Glutamatergic neuron (in vitro differentiated cells): ENCODE measurements at places on chromosomes 5 and 9.

DNA sequence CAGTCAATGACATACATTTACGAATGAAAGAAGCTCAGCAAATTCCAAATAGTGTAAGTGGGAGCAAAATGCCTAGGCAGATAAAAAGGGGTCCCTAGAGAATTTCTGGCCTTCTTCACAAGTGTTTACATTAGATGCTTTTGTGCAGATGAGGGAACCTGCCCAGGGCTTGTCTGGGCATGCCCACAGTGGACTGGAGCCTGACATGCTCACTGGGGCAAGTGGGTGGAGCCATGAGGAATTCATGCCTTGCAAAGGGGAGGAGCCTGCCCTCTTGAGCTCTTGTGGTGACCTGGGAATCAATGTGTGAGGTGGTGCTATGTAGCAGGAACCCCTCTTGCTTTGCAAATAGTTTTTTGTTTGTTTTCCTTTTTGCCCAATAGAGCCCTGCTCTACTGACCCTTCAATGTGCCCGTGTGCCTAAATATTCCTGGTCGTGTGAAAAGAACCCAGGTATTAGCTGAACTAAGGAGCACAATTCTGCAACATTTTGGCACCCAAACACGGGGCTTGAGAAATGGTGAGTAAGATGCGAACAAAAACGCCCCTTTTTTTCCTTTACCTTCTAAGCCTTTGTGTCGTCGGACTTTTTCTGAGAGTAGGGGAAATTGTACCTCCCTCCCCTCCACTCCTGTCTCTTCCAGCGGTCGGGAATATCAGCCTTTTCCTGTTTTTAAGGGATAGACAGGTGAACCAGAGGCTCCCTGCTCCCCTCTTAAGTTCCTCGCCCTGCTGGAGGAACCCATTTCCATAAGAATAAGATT is 433.8 kb upstream of the CDH9 start:
- peaks cover 14% of the 10 kb centered on the region for H3K27me3 ChIP-seq
- peak; percentile 92 for DNase-seq
- peak overlapping the region; percentile 97 for H3K4me3 ChIP-seq
- peak overlapping the region; percentile 99 for H3K27ac ChIP-seq

DNA sequence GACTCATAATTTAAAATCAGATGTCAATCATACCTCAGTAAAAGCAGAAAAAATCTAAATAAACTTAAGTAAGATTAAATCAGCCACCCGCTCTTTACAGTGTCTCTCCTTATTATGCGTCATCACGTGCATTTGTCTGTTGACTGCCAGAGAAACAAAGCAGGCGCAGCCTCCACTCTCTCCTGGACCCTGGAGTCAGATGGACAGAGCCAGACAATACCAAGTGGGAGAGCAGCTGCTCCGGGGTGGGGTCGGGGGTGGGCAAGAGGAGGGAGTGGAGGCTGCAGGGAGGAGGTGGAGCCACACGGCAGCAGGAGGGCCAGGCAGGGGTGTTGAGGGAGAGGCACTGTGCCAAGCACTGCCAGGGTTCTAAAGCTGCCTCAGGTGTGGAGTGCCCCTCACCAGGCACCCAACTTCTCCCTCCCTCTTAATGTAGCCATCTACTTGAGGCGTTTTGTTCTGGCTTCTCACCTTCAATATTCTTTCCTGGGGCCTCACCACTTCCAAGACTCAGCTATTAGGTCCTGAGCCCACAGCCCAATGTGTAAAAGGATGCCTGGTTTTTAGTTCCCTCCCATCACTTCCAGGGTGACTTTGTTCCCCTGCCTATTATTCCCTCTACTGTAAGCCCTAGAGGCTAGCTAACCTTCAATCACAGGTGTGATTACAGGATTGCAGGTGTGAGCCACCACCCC is 96.3 kb downstream of the GLDC start:
- peaks cover 3% of the 10 kb centered on the region for H3K27me3 ChIP-seq
- peak; percentile 49 for DNase-seq
- H3K27ac ChIP-seq, result peak overlapping the region; percentile 92
- peaks cover 15% of the 10 kb centered on the region for H3K4me1 ChIP-seq
- H3K4me3 ChIP-seq, result peak overlapping the region; percentile 33
- H3K36me3 ChIP-seq, result no peaks in the 10 kb centered on the region

DNA sequence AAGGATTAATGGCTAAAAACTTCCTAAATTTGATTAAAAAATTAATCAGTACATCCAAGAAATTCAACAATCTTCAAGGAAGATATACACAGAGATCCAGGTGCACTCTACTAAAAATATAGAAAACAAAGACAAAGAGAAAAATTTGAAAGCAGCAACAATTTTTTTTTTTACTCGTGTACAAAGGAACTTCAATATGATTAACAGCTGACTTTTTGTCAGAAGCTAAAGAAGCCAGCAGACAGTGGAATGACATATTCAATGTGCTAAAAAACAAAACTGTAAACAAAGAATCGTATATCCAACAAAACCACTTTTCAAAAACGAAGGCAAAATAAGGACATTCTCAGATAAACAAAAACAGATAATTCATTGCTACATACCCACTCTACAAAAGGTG is 234.6 kb downstream of the FSTL4 start:
- no peaks in the 10 kb centered on the region for H3K4me1 ChIP-seq
- H3K36me3 ChIP-seq, result peaks cover 23% of the 10 kb centered on the region
- H3K4me3 ChIP-seq, result no peak overlapping the region
- DNase-seq, result no peak
- peaks cover 3% of the 10 kb centered on the region for H3K27me3 ChIP-seq
- H3K27ac ChIP-seq, result no peak overlapping the region

DNA sequence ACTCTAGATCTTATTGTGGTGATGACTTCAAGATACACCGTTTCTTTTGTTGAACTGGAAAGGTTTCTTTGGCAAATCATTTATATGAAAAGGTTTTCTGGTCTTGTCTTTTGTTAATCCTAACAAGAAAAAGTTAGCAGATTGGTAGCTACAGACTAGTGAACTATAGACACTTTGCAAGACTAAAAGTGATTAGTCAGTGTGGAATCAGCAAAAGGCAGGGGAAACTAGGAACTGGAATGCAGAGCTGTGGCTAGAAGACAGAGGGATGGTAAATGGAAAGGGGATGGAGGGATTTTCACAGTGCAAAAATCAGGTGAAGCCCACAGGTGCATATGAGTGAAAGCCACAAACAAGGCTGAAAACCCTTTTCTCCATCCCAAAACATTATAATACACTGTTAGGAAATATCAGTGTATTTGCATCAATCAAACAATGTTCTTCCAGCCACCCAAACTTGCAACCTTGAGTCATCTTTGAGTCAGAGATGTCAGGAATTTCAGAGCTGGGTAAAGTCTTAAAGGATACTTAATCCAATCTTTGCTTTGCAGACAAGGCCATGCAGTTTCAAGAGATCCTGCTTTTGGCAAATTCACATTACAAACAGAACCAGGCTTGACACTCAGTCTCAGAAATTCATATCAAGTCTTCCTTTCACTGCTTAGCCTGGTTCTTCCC is 52.7 kb downstream of the PLK2 start:
- no peak for DNase-seq
- H3K4me3 ChIP-seq, result no peak overlapping the region
- H3K4me1 ChIP-seq, result no peaks in the 10 kb centered on the region
- no peaks in the 10 kb centered on the region for H3K36me3 ChIP-seq
- no peaks in the 10 kb centered on the region for H3K27me3 ChIP-seq

GRCh38 chr9:4141296-4141695 is 158.6 kb downstream of the GLIS3 start:
- H3K27me3 ChIP-seq, result no peaks in the 10 kb centered on the region
- H3K4me3 ChIP-seq, result no peak overlapping the region
- no peaks in the 10 kb centered on the region for H3K36me3 ChIP-seq

DNA sequence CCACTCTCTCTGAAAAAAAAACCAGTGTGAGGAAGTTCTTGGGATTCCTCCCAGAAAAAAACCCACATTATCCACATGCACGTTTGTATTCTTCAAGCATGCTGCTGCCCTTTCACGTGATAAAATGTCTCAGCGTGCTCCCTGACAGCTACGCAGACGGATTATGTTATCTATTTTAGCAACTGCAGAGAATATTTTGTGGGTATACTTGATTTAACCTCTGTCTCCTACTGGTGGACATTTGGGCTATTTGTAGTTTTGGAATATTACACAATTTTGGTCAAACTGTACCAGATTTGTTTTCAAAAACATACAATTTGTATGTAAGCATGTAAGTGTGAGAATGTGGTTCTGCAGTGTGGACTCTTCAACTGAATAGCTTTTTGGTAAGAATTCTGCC is 10.7 kb downstream of the PRRC2B start:
- H3K4me3 ChIP-seq, result peak overlapping the region; percentile 81
- H3K27me3 ChIP-seq, result peaks cover 3% of the 10 kb centered on the region
- DNase-seq, result no peak
- H3K27ac ChIP-seq, result peak overlapping the region; percentile 98
- H3K4me1 ChIP-seq, result peaks cover 69% of the 10 kb centered on the region

DNA sequence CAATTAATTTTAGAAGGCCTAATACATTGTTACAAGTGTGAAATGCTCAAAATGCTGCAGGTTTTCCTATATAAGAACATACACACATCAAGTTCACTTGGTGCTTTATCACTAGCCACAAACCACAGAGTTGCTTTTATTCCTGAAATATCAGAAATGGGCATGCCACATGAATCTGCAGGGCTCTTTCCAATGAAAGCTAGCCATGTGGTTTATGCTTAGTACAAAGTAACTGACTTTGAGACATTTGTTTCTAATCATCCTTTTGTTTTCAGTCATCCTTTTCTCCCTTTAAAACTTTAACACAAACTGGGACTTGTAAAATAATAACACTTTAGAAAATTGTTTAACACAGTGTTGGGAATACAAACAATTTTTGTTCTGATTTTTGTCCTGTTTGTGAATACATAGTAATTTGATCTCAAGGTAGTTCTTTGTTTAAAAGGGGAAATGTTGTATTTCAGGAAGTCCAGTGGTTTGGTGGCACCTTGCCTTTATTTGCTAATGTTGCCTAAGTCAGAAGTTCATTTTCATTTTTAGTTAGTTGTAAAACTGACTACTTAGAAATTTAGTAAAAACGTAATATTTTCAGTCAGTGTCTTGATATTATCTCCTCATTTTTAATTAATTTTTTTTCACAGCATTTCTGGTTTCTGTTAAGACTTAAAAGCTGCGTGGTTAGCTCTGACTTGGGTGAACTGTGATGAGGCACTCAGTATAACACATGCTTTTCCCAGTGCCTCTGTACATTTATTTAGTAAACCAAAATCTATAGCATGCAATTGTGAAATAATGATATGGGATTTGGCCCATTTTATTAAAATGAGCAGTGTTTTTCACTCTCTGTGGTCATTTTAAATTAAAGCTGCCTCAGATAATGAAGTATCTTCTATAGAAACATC is 18.6 kb downstream of the PRDM6 start:
- H3K27ac ChIP-seq, result no peak overlapping the region
- no peaks in the 10 kb centered on the region for H3K27me3 ChIP-seq
- peaks cover 4% of the 10 kb centered on the region for H3K4me1 ChIP-seq
- no peaks in the 10 kb centered on the region for H3K36me3 ChIP-seq

DNA sequence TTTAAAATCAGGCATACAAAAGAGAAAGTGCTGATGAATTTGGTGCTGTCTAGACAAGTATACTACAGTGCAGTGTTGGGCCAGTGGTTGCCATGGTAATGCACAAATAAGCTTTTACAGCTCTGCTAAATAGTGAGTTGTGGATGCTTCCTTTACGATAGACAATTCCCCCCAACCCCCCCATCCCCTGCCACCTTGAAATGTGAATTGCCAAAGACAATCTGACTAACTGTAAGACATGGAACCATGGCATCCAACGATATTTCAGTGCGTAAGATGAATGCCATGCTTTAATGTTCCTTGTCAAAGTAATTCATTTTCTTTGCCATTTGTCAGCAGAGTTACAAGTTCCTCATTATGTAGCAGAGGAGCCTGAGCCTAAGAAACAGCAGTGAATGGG is 91.5 kb upstream of the NREP start:
- H3K27me3 ChIP-seq, result no peaks in the 10 kb centered on the region
- no peak overlapping the region for H3K4me3 ChIP-seq
- H3K4me1 ChIP-seq, result no peaks in the 10 kb centered on the region
- no peak overlapping the region for H3K27ac ChIP-seq
- DNase-seq, result no peak
- H3K36me3 ChIP-seq, result no peaks in the 10 kb centered on the region

DNA sequence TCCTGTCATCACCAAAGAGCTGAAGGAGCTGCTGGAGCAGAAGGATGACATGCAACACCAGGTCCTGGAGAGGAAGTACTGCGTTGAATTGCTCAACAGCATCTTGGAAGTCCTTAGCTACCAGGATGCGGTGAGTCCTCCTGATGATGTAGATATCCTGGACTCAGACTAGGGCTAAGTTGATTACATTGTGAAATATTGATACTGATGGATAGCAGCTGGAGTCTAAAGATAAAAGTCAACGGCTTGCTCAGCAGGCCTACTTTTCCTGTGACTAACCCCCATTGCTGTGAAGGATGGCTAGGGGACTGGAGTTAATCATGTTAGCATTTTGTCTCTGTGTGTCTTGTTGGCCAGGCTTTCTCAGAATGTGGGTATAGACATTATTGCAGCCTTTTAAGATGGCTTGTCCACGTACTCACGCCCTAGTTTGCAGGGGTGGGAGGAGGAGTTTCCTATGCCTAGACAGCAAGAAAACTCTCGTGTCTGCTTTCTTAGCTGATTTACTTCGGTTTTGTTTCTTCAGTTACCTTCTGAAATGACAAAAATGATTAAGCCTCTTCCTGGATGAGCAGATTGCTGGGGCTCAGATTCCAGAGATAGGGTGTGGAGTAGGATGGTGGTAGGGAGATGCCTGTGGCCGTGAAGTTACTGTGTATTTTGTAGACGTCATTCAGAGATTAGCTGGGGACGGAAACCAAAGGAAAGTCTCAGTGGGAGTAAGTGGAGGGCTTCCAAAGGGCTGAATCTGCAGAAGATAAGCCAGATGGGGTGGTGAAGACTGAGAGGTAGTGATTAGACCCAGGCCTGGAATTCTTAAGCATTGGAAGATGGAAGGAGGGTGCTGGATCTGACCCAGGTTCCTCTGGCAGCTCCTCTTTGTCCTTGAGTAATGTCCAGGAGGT is 166.3 kb downstream of the DOCK2 start:
- H3K27me3 ChIP-seq, result peaks cover 4% of the 10 kb centered on the region
- H3K27ac ChIP-seq, result no peak overlapping the region
- DNase-seq, result no peak

- no peak overlapping the region for H3K4me3 ChIP-seq
- H3K27ac ChIP-seq, result no peak overlapping the region
- peaks cover 3% of the 10 kb centered on the region for H3K4me1 ChIP-seq
- H3K36me3 ChIP-seq, result no peaks in the 10 kb centered on the region
- H3K27me3 ChIP-seq, result no peaks in the 10 kb centered on the region
Observed at GRCh38 chr5:175696139-175696854, 38.4 kb downstream of the HRH2 start.

GRCh38 chr9:88015606-88016005 is 41.3 kb upstream of the CDK20 start:
- no peaks in the 10 kb centered on the region for H3K4me1 ChIP-seq
- H3K27me3 ChIP-seq, result peaks cover 2% of the 10 kb centered on the region
- DNase-seq, result no peak

DNA sequence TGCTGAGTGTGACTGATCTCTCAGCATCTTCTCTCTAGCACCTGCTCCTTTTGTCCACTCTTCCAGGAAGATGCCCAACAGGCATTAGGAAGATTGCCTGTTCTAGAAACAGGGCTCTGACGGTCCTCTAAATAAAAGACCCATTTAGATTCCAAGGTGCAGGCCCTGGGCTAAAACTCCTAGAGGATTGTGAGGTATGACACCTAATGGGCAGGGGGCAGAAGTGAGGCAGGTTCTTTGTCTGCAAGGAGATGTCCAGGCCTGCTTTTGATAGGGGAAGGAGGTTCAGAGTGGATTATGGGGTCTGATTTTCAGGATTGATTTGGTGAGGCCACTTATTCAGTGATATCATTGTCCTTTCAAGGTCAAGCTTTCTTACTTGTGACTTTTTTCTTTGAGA is 140.8 kb upstream of the TRPC7 start:
- no peak overlapping the region for H3K27ac ChIP-seq
- H3K27me3 ChIP-seq, result no peaks in the 10 kb centered on the region
- peaks cover 5% of the 10 kb centered on the region for H3K4me1 ChIP-seq
- no peak overlapping the region for H3K4me3 ChIP-seq
- H3K36me3 ChIP-seq, result no peaks in the 10 kb centered on the region
